ENCODE measurements at places on chromosomes 16 and 17.

DNA sequence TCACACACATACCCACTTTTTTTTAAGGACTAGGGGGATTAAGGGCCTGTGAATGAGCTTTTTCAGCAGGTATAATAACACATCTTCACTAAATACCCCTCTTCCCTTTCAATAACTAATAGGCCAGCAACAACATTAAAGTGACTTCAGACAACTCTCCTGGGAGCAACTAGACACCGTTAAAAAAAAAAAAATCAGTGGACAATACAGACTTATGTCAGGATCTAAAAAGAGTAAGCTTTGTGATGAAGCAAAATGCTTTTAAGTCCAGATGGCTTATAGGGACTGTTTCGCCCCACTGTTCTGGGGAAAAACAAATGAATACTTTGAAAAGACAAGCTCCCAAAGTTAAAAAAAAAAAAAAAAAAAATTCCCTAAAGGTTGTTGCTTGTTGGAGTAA lies 29.0 kb downstream of the SPAG9 start:
- no peak for DNase-seq

GRCh38 chr17:13749891-13750235 lies 148.1 kb upstream of the HS3ST3A1 start:
- no peak for DNase-seq

GRCh38 chr16:46788891-46789474 lies 40.8 kb upstream of the MYLK3 start:
- peak; percentile 66 for DNase-seq

- DNase-seq = no peak
Observed at GRCh38 chr17:67624886-67625656, 92.7 kb upstream of the NOL11 start.
